ENCODE measurements at places on chromosomes 7 and 10.

GRCh38 chr7:90961037-90961725 is 303.1 kb upstream of the FZD1 start:
- no peak for DNase-seq

DNA sequence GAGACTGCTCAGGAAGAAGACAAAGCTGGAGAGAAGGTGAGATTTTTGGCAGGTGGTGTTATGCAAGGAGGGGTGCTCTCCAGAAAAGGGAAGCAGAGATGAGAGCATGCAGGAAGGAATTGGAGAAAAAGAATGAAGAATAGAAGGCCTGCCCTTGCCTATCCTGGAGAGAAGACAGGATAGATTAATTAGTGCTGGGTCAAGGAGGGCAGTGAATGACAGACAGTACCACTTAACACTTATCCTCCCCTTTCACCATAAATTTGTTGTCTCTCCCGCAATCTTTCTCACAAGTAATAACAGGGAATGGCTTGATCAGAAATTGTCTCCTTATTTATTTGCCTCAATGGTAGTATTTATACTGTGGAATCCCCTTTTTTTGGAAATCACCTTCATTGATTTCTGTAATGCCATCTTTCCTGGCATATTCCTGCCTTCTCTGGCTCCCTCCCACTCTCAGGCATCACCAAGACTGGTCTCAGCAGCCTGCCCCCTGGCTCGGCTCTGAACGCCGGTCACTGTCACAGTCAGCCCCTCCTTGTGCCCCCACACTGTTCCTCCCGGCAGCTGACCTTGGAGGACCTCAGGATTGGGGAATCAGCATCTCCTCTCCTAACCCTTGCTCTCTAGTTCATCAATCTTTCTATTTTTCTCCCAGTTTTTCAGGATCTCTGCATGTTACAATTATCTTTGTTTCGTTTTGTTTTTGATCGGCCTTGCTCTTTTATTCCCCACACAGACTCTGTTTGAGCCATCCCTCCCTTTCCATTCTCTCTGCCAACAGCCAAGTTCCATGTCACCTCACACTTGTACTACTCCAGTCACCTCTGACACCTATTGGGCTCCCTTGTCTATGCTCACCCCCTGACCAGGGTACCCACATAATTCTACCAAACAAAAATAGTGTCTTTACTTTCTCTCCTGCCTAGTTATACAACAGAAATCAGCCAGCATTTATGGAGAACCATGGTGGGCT is 294.2 kb downstream of the PLXDC2 start:
- no peak for DNase-seq

DNA sequence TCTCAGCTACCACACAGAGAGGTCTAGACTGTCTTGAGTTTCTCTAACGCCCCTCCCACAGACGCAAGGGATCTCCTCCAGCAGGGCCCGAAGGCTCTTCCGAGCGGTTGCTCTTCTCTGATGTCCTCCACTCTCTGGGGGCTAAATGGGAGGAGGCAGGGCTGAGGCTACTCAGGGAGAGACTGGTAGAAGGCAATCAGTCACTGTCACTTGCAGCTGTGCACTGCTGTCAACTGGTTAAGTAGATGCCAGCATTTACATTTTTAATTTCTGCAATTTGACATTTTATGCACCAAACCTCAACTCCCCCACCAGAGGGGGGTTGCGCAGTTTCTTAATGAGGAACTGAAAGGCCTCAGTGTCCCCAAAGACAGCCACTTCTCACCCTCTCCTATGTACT is 442.8 kb downstream of the PLXNA4 start:
- DNase-seq: no peak

DNA sequence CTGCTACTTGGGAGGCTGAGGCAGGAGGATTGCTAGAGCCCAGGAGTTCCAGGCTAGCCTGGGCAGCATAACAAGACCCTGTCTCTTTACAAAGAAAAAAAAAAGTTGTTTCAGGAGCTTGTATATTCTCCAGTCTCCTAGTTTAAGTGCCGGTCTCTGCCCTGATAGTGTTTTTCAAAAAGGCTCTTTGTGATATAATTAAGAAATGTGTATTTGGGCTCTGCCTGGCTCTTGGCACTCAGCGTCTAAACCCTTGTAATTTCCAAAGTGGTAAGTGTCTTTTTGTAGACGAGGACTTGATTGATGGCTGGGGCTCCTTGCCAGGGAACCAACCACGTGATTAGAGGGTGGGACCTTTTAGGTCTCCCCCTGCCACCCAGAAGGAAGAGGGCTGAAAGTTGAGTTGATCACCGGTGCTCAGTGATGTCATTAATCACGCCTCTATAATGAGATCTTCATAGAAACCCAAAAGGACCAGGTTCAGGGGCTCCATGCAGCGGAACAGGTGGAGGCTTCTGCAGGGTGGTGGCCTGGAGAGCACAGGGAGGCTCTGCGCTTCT is 4.4 kb downstream of the EIF3B start:
- no peak for DNase-seq

DNA sequence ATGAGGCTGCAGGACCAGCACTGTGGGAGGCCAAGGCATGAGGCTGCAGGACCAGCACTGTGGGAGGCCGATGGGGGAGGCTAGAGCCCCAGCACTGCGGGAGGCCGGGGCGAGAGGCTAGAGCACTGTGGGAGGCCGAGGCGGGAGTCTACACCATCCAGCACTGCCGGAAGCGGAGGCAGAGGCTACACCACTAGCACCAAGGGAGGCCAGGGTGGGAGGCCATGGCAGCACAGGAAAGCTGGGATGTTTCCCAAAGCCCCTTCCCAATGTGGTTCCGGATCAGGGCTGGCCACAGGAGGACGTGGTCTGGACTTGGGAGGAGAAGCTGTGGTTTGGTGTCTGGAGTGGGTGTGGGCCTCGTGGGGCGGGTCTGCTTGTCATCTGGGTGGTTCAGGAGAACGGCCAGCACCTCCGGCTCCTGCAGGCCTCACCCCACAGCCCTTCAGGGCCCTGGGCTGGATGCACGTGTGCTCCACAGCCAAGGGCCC is 43.6 kb downstream of the PDGFA start:
- DNase-seq: no peak

DNA sequence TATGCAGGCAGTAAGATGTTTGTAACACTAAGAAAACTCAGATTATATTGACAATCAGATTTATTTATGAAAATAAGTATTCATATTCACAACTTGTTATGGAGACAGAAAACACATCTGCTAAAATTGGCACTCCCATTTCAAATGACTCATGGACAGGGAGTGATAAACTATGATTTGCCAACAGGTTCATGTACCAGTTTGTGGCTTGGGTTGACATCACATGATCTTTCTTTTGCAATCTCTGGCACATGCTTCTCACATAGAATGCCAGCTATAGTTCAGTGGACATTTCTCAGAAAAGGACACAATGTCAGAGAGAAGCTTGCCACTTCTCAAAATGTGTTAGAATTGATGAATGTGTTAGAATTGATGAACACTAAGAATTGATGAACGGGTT is 663.2 kb upstream of the ANKRD30A start:
- peak; percentile 8 for DNase-seq

DNA sequence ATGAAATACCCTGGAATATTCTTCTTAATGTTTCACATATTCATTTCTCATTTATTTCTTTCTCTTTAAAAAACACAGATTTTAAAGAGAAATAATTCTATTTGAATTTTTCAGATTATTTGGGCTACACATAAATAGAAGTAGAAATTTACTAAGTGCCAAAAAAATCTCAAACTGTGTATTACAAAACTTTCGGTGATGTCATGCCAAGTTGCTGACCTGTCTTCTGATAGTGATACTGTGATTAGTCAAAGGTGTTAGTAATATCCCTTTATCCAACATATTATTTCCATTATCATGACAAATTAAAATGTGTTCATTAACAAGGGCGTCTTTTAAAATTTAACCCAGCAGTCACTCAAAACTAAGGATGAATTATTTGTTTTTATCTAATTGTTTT is 60.1 kb downstream of the COL28A1 start:
- no peak for DNase-seq

DNA sequence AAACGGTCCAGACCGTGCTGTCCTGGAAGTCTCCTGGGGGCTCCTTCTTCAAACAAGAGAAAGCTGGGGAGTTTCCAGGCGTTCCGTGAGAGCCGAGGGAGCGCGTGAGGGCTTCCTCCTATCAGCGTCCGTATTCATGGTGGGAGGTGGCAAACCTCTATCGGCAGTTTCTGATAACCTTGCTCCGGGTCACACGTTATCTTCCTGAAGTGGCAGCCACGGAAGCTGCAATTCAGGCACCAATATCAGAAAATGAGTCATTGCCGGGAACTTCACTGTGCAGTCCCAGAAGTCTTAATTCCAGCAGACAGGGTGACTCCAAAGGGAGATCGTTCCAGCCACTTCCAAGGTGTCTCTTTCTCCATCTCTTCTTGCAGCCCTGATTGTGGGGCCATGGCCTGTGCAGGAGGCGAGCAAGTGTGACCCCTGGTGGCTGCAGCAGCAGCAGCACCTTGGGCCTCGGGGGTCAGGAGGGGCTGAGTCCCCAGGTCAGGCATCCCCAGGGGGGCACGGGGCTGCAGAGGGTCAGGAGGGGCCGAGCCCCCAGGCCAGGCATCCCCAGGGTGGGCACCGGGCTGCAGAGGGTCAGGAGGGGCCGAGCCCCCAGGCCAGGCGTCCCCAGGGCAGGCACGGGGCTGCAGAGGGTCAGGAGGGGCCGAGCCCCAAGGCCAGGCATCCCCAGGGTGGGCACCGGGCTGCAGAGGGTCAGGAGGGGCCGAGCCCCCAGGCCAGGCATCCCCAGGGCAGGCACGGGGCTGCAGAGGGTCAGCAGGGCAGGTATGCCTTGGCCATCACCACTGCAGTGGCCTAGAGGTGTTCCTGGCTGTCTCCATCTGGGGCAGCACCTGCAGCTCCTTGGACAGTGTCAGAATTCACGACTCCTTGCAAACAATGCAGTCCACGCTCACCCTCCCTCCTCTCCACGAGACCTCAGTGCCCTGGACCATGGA is 538.7 kb downstream of the DNAJB6 start:
- no peak for DNase-seq

DNA sequence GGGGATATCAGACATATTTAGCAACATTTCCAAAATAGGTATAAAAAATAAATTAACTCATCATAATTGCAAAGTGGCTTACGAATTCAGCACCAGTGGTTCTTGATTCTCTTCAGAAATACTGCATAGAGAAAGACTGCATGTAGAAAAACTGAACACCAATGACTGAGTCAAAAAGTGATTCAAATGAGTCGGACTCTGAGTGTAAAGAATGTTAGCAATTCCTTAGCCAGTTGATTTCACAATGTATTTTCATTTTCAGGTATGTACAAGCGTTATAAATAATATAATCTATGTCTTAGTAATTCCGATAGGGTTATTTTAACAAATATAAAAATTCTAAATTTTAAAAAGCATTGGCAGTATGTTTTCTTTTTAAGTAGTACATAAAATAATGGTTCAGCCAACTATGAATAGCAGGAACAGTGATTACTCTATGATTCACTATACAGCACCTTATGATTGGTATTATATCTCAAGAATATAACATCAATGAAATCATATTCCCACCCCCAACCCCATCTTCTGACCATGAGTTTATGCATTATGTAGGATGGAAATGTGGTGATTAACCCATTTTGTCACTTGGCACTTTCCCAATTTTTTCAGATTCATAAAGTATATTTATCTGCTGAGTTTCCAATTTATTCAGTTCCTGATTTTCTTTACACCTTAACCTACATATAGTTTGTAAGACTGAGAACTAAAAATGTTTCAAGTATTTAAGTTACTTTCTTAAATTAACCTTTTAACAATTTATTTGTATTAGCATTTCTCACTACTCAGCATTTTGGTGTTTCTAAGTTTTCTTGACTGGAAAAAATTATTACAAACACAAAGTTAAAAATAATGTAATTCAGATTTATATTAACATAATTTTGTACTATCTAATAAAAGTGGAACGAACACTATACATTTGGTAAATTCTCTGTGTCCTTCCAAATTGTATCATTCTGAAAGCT is 33.9 kb downstream of the DNAJC1 start:
- DNase-seq: no peak

DNA sequence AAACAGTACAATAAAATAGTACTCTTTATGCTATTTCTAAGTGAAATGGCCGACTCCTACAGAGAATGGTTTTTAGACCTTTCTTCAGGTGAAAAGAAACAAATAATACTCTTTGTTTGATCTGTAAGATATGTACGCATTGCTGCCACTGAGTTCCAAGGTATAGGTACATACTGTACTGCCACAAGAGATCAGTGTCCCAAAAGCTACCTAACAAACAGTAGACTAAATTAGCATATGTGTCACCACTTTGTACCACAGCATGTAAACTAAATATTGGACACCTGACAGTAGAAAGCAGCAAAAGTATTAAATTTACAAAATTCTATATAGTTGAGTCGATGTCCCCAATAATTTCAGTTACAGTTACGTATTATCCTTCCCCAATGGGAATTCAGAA is 14.4 kb downstream of the MTPN start:
- DNase-seq: no peak

DNA sequence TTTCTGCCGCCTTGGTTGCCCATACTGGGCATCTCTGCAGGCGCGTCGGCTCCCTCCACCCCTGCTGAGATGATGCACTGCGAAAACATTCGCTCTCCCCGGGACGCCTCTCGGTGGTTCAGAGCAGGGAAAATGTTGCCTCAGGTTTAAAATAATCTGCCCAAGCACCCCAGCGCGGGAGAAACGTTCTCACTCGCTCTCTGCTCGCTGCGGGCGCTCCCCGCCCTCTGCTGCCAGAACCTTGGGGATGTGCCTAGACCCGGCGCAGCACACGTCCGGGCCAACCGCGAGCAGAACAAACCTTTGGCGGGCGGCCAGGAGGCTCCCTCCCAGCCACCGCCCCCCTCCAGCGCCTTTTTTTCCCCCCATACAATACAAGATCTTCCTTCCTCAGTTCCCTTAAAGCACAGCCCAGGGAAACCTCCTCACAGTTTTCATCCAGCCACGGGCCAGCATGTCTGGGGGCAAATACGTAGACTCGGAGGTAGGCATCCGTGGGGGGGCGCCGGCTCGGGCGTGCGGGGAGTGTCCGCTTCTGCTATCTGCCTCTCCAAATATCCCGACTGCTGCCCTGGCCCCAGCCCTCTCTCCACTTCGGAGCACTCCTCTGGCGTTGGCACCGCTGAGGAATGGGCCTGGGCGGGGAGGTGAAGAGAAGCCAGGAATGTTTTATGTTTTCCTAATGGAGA is at the start of gene CAV1:
Gene CAV1, plus strand, starts transcription at position 428 of the 689 bp plus-strand sequence. Its CDS starts 27 bp downstream, at position 455.
- DNase-seq: peak; percentile 98

- DNase-seq: no peak
Observed at GRCh38 chr7:157033483-157034473, 23.3 kb upstream of the MNX1 start.

GRCh38 chr7:66604198-66604597 is 24.5 kb upstream of the KCTD7 start:
- no peak for DNase-seq

DNA sequence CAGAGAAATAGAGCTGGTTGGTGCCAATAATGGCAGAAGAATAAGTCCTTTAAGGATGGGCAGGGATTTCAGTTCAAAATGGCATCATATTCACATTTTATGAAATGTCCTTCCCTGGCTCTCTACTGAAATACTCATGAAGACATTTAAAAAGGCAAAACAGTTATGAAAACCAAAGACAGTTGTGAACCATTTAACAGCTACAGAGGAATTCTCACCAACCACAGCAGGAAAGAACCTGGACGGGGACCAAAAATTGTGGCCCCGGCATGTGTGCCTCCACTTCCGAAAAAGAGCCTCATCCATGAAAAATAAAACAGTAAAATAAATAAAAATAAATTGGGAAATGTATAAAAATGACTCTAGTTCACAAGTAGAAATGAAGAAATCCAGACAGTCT is 539.5 kb downstream of the SUGCT start:
- DNase-seq: no peak

All from EL (cell line).